Endodermal cell (in vitro differentiated cells): ENCODE measurements at places on chromosomes 2 and 18. TPM values are rescaled to one million over a fixed set of nuclear protein-coding genes. Genes with fewer than 3 reads are reported as not detected.
A peak's percentile ranks its signal among the peaks of the same experiment; 100 is the strongest.

UGT1A6 gene
- not detected in 3 replicates for total RNA-seq

GALNT3 gene
- 5.6 to 9.3 TPM (median 8.3 TPM) in 3 replicates for total RNA-seq

DNA sequence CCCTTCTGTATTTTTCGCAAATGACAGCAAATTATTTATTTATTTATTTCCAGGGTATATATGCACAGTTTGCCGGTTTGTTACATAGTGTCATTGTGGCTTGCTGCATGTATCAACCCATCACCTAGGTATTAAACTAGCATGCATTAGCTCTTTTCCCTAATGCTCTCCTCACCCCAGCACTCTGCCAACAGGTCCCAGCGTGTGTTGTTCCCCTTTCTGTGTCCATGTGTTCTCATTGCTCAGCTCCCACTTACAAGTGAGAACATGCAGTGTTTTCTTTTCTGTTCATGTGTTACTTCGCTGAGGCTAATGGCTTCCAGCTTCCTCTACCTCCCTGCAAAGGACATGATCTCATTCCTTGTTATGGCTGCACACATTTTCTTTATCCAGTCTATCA lies 592.3 kb downstream of the TRIB2 start:
- no peak for DNase-seq

DNA sequence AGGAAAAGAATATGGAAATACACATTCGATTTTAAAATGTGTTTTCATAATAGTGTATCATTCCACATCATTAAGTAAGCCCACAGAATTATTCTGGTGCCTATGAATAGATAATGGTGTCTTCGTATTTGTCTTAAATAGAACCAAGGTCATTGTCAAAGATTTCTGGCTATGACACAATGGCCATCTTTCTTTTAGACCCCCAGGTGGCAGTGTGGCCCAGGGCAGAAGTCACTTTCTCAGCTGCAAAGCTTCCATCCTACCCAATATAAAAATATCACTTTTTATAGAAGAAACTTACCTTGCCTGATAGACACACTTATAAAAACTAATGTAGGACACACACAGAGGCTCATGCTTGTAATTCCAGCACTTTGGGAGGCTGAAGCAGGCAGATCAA lies 57.5 kb downstream of the ZRANB3 start:
- DNase-seq = peak; percentile 51

- DNase-seq = peak; percentile 51
Measured at GRCh38 chr18:75161256-75162028, 47.5 kb downstream of the PTGR3 start.

- DNase-seq = no peak
Measured at GRCh38 chr18:21915546-21915945, 175.0 kb downstream of the MIB1 start.
